Activated naive CD4-positive, alpha-beta T cell (primary cell): ENCODE measurements at places on chromosomes 11 and 22.

DNA sequence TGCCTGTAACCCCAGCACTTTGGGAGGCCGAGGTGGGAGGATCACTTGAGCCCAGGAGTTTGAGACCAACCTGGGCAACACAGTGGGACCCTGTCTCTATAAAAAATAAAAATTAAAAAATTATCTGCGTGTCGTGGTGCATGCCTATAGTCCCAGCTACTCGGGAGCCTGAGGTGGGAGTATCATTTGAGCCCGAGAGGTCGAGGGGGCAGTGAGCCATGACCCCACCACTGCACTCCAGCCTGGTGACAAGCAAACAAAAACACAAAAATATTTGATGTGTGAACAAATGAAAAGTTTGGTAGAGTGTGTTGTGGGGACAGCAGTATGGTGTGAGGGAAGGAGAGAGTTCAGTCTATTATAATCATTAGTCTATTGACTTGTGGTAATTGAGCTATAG is 90.8 kb upstream of the PARVA start:
- DNase-seq: no peak

DNA sequence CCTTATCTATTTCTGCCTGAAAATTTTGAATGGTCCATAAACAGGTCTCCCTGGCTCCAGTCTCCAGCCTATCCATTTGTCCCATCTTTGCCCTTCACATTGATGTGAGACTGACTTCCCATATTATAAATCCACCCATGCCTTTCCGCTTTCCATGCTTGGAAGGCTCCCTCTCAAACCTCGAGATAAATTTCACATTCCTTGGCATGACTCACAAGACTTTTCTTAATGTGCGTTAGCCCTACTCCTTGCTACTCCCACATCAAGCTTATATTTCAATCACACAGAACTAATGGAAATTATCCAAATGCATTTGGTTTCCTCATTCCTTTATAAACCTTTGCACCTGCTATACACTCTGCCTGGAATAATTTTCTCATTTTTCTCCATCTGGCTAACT is 163.7 kb upstream of the NTM start:
- DNase-seq: no peak

DNA sequence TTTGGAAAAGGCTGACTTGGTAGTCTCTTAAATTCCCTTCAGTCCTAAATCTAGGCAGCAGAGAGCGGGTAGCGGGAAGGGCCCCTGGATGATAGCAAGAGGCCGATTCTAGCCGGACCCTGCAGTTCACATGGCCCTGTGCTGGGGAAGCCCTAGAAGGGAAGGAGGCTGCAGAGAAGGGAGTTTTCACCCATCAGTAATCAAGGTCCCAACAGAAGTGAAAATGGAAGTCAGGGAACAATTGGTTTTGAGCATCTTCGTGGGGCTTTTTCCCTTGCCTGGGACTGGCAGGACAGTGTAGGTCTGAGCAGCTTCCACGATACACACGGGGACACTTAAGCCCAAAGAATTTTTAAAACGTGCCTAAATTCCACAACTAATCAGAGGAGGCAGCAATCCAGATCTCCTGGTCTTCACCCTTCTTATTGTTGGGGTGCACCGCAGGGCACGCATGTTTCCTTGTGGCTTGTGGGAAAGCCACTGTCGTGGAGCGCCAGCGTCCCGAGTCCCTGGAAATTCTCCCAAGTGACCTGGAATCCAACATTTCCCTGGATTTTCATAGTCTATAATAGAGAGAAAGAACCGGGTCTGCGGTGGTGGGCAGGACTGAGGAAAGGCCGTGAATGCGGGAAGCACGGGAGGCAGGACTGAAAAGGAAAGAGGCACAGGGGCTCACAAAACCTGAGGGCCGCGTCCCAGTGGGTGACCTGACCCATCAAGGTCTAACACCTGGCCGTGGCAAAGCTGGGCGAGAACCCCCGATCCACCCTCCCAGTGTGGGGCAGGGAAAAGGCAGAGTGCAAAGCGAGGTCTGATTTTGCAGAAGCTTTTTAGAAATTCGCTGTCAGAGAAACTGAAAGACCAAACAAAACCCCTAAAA is 846 bp upstream of the OAF start:
- no peak for DNase-seq

- no peak for DNase-seq
Observed at GRCh38 chr22:27129266-27129665, 471.9 kb downstream of the MIAT start.

DNA sequence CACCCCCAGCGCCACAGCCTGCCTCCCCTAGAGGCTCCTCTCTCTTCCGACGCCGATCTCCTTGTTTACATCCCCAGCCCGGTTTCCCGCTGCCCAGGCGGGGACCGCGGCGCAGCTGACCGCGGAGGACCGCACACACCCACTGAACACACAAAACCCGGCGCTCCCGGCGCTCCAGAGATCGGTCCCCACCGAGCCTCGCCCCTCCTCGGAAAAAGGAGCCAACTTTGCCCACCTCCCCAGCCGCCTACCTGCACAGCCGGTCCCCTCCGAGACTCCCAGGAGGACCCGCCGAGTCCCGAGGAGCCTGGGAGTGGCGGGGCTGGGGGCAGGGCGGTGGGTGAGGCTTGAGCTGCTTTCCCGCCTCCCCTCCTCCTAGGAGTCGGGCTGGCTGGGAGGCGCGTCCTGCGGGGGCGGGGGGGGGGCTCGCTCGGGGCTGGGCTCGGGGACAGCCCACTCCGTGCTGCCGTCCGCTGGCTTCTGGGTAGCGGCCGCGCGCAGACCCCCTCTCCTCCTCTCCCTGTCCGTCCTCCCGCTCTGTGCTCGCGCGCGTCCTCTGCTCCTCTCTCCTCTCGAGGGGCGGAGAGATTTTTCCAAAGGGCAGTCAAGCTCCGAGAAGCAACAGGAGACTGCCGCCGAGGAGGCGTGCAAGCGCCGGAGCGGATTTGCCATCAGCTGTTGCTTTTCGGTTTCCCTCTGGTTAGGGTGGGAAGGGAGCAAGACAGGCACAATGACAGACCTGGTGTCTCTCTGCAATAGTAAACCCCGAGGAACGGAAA is at the start of gene FXYD6:
Gene FXYD6 (minus strand): TSS at position 318 of the 779 bp plus-strand sequence. CDS start 33,882 bp downstream, outside the sequence.
- DNase-seq: no peak

GRCh38 chr11:81857386-81857785 is 876.3 kb downstream of the FAM181B start:
- no peak for DNase-seq

DNA sequence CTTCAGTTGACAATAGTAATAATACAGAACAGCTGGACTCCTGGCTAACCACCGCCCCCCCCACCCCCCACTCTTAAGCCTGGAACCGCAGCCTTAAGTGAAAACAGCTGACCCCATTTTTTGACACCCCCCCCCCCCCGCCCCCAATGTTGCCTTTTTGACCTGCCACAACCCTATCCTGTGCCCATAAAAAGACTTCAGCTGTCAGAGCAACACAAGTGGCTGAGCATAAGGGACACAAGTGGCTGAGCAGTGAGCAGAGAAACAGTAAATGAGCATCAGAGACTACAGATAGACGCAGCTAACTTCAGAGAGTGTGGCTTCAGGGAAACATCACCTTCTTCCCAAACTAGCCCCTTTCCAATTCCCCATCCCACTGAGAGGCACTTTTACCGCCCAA is 1493.8 kb downstream of the LRRC4C start:
- DNase-seq: no peak

GRCh38 chr11:63567044-63567840 is 4.1 kb upstream of the PLAAT2 start:
- DNase-seq: no peak
